Heart right ventricle (tissue), 16 donors: ENCODE measurements at places on chromosomes 12 and 14. TPM values are rescaled to one million over a fixed set of nuclear protein-coding genes. Genes with fewer than 3 reads are reported as not detected.

KRT79 gene
- not detected for total RNA-seq

RNF212B gene
- not detected for total RNA-seq

BEGAIN gene
- 1.5 TPM for total RNA-seq

ADAM21 gene
- total RNA-seq = not detected

BCL11B gene
- total RNA-seq = not detected

KRT78 gene
- total RNA-seq = not detected

CHGA gene
- not detected for total RNA-seq

TEX52 gene
- total RNA-seq = not detected

MYF5 gene
- not detected for total RNA-seq

C1QL4 gene
- not detected for total RNA-seq

DNA sequence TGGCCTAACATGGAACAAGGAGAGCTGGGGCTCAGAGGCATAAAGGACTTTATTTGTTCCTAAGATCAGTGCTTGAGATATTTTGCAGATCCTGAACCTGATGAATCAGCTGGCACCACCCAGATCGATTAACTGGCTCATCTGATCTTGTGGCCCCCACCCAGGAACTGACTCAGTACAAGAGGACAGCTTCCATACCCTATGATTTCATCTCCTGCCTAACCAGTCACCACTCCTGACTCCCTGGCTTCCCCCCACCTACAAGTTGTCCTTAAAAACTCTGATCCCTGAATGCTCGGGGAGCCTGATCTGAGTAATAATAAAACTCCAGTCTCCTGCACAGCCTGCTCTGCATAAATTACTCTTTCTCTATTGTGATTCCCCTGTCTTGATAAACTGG lies 5.1 kb downstream of the C12orf56 start:
- no peak overlapping the region for H3K27ac ChIP-seq
- H3K4me1 ChIP-seq = peaks cover 7% of the 10 kb centered on the region
- DNase-seq = no peak
- no peaks in the 10 kb centered on the region for H3K36me3 ChIP-seq
- H3K27me3 ChIP-seq = peaks cover 15% of the 10 kb centered on the region
- no peak overlapping the region for H3K4me3 ChIP-seq

- H3K36me3 ChIP-seq = no peaks in the 10 kb centered on the region
- DNase-seq = no peak
- no peaks in the 10 kb centered on the region for H3K27me3 ChIP-seq
- no peak overlapping the region for H3K4me3 ChIP-seq
Measured at GRCh38 chr14:102624666-102625065, 32.2 kb downstream of the RCOR1 start.

GRCh38 chr12:101713059-101713682 lies 15.7 kb downstream of the CHPT1 start:
- peak overlapping the region; percentile 68 for H3K27ac ChIP-seq
- peaks cover 6% of the 10 kb centered on the region for H3K36me3 ChIP-seq

DNA sequence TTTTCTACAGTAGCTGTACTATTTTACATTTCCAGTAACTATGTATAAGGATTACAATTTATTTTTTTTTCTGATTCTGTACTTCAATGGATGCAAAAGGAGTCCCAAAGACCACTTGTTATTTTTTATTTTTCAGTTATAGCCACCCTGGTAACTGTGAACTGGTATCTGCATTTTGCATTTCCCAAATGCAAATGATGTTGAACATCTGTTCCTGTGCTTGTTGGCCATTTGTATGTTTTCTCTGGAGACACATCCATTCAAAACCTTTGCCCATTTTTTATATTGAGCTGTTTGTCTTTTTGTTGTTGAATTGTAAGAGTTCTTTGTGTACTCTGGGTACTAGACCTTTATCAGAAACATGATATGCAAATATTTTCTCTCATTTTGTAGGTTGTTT lies 485.6 kb downstream of the LRIG3 start:
- no peak for DNase-seq
- no peaks in the 10 kb centered on the region for H3K4me1 ChIP-seq
- H3K27me3 ChIP-seq = no peaks in the 10 kb centered on the region
- H3K36me3 ChIP-seq = no peaks in the 10 kb centered on the region
- no peak overlapping the region for H3K27ac ChIP-seq

DNA sequence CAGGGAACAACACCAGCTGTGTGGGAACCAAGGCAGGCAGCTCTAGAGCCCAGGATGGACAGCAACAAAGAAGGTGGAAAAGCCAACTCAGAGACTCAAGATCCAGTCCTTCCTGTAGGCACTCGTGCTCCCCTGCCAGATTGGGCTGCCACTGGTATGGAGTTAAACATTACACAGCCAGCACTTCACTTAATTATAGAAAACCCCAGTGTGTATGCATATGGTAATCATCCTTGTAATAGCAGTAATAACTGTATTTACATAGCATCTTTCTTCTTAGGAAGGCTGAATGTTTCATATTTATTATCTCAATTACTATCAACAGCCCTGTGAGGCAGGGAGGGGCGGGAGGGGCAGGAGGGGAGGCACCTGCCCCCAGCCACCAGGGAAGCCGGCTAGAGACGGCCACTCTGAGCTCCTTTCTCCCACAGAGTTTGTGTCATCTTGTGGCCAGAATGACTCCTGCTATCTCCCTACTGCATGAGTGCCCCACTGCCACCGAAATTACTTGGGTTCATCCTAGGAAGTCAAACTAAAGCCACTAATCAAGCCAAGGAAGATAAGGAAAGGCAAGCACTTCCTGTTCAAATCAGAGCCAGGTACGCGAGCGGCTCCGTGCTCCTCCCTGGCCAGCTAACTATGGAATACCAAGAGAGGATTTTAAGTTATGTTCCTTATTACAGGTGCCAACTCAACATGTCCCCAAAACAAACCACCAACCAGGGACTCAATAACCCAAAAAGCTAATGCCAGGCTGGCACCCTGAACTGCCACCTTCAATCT lies 15.7 kb upstream of the RAB35 start:
- no peak overlapping the region for H3K27ac ChIP-seq
- no peaks in the 10 kb centered on the region for H3K27me3 ChIP-seq
- no peak for DNase-seq
- H3K4me1 ChIP-seq = peaks cover 16% of the 10 kb centered on the region
- peaks cover 10% of the 10 kb centered on the region for H3K36me3 ChIP-seq
- no peak overlapping the region for H3K4me3 ChIP-seq

GRCh38 chr14:45247427-45247826 lies 5.6 kb downstream of the MIS18BP1 start:
- no peak overlapping the region for H3K4me3 ChIP-seq
- DNase-seq = no peak
- H3K36me3 ChIP-seq = no peaks in the 10 kb centered on the region
- no peak overlapping the region for H3K27ac ChIP-seq
- H3K4me1 ChIP-seq = no peaks in the 10 kb centered on the region
- no peaks in the 10 kb centered on the region for H3K27me3 ChIP-seq

- H3K27me3 ChIP-seq = no peaks in the 10 kb centered on the region
- no peak overlapping the region for H3K4me3 ChIP-seq
- H3K27ac ChIP-seq = no peak overlapping the region
- no peak for DNase-seq
Measured at GRCh38 chr12:76909290-76909689, 30.5 kb upstream of the CSRP2 start.

DNA sequence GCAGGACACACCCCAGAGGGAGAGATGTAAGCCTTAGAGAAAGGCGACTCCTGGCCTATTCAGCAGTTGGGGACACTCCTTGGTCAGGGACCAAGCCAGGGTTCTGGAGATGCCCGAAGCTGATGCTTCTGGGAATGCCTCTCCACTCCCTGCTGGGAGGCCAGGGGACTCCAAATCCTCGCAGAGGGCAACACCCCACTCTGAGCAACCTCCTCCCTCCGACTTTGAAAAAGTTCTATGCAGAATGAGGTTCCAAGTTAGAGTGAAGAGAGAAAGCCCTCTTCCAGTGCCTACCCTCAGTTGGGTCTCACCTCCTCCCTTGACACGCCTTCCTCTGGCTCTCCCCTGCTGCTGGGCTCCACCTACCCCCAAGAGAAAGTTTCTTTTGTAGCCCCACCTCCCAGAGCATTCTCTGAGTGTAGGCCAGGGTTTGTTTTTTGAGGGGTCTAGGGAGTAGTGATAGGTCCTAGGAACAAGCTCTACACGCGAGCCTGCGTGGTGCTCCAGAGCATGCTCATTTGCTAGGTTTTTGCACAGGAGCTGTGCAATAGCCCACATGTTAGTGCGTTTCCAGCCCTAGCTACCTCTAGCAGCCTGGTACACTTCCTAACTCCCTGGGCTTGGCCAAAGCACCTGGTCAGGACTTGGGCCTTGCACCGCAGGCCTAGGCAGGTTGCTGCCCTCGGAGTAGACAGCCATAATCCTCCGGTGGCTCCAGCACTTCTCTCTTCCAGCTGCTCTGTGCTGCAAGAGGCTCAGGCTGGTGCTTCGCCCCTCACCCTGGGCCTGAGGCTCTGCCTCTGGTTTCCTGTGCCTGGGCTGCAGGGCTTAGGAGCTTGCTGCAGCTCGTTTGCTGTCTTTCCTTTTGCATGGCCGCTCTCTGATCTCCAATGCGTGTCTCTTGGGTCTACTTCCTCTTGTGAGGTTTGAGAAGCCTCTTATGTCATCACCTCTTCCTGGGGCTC lies 590 bp upstream of the CEBPE start:
- no peaks in the 10 kb centered on the region for H3K27me3 ChIP-seq
- H3K4me3 ChIP-seq = no peak overlapping the region
- DNase-seq = no peak
- H3K36me3 ChIP-seq = no peaks in the 10 kb centered on the region

- H3K4me3 ChIP-seq = peak overlapping the region; percentile 38
- H3K27me3 ChIP-seq = no peaks in the 10 kb centered on the region
Measured at GRCh38 chr14:35341751-35342488, 49.7 kb downstream of the PSMA6 start.

GRCh38 chr12:75479963-75480461 lies 543 bp upstream of the GLIPR1 start:
- H3K27ac ChIP-seq = peak overlapping the region; percentile 23
- H3K4me1 ChIP-seq = peaks cover 7% of the 10 kb centered on the region

- H3K27ac ChIP-seq = no peak overlapping the region
- H3K36me3 ChIP-seq = peaks cover 35% of the 10 kb centered on the region
- no peak overlapping the region for H3K4me3 ChIP-seq
- H3K4me1 ChIP-seq = peaks cover 10% of the 10 kb centered on the region
- H3K27me3 ChIP-seq = no peaks in the 10 kb centered on the region
- no peak for DNase-seq
Measured at GRCh38 chr12:123227581-123228258, 5.2 kb downstream of the MPHOSPH9 start.

DNA sequence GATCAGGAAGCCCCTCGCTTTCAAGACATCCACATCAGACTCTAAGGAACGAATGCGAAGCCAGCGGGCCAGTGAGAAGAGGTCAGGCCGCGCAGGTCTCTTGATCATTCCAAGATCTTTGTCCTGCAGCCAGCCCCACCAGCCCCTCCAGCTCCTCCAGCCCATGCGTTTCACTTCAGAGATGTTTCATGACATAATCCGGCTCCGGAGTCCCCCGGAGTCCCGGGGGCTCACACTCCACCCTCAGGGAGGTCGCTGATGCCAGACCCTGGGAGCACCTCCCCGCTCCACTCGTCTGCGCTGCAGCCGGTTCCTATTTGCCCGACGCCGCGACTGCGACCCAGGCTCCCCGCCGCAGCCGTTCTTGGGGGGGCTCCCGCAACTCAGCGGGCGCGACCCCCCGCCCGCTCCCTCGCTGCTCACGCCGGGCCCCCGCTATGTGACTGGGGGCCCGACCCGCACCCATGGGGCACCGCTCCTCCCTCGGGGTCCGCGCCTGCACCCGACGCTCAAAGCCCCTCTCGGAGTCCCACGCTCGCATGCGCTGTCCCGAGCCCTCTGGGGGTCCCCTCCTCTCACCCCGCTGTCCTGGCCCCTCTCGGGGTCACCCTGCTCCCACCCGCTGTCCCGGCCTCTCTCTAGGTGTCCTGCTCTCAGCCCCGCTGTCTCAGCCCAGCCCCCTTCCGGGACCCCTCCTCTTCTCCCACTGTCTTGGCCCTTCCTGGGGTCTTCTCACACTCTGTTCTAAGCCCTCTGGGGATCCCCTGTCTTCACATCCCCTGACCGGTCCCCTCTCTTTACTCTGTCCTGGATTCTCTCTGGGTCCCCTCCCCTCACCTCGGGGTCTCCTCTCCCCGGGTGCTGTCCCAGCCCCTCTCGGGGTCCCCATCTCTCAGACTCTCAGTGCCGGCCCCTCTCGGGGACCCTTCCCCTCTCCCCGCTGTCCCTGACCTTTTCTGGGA lies 1.1 kb downstream of the TAOK3 start:
- no peaks in the 10 kb centered on the region for H3K36me3 ChIP-seq
- peak; percentile 39 for DNase-seq
- peak overlapping the region; percentile 98 for H3K4me3 ChIP-seq
- peak overlapping the region; percentile 79 for H3K27ac ChIP-seq
- no peaks in the 10 kb centered on the region for H3K27me3 ChIP-seq

DNA sequence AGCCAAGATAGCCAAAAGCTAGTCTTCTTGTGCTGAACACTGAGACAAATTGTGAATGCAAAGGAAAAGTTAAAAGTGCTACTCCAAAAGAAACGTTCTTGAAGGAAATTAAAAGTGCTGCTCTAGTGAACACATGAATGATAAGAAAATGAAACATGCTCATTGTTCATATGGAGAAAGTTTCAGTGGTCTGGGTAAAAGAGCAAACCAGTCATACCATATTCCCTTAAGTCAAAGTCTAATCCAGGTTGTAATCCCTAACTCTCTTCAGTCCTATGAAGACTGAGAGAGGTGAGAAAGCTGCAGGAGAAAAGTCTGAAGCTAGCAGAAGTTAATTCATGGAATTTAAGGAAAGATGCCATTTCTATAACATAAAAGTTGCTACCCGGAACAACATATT lies 121.5 kb downstream of the MNAT1 start:
- no peaks in the 10 kb centered on the region for H3K27me3 ChIP-seq
- no peaks in the 10 kb centered on the region for H3K4me1 ChIP-seq
- no peak for DNase-seq
- H3K27ac ChIP-seq = no peak overlapping the region
- H3K36me3 ChIP-seq = no peaks in the 10 kb centered on the region

DNA sequence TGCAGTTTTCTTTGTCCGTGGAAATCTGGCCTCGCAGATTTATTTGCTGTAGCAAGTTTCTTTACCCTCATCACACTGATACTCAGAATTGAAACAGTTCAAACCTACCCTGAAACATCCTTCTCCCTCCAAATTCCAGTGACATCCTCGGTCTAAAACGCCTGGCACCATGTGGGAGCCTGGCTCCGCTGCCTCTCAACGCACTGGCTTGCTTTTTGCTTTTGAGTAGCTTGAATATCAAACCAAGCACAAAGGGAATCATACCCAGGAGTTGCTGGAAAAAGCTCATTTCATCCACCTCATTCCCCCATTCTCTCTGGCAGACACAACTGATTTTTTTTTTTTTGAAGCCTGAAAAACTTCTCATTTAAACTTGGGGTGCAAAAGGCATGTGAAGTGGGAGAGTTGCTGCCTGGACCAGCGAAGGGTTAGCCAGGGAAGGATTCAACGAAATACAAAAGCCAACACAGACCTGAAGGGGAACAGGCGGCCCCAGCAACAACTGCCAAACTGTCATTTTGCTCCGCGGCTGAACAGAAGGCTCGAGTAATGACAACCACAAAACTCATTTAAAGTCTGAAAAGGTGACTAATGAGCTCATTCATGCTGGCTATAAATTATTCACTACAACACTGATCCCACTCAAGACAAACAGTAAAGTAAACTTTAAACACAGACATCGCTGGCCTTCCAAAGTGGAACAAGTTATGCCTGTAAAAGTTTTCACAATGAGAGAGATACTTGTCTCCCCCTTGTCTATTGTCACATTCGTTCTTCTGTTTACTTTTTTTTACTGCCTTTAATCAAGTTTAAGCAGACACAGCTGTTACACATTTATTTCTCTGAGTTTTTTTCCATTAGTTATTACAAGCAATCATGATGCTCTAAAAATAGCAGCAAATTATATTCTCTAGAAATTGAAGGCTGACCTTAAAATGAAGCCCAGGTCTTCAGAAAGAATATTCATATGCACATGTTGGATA lies 12.5 kb upstream of the FOXN3 start:
- peaks cover 41% of the 10 kb centered on the region for H3K4me1 ChIP-seq
- H3K36me3 ChIP-seq = no peaks in the 10 kb centered on the region
- no peak overlapping the region for H3K4me3 ChIP-seq
- peak overlapping the region; percentile 64 for H3K27ac ChIP-seq
- no peaks in the 10 kb centered on the region for H3K27me3 ChIP-seq
